ENCODE measurements at places on chromosomes 13 and 19. TPM values are rescaled to one million over a fixed set of nuclear protein-coding genes. Genes with fewer than 3 reads are reported as not detected.

Gene SERP2
- total RNA-seq: 13.9 TPM

Gene TMPRSS9
- total RNA-seq: not detected

Gene CGB8
- total RNA-seq: not detected

Gene ZNF724
- 1.1 TPM for total RNA-seq

Gene MEDAG
- total RNA-seq: 14.2 TPM

Gene AZU1
- not detected for total RNA-seq

Gene GPR4
- 10.8 TPM for total RNA-seq

Gene HRC
- 677 TPM for total RNA-seq

Gene ZNF681
- 0.32 TPM for total RNA-seq

Gene NPAS1
- 0.72 TPM for total RNA-seq

DNA sequence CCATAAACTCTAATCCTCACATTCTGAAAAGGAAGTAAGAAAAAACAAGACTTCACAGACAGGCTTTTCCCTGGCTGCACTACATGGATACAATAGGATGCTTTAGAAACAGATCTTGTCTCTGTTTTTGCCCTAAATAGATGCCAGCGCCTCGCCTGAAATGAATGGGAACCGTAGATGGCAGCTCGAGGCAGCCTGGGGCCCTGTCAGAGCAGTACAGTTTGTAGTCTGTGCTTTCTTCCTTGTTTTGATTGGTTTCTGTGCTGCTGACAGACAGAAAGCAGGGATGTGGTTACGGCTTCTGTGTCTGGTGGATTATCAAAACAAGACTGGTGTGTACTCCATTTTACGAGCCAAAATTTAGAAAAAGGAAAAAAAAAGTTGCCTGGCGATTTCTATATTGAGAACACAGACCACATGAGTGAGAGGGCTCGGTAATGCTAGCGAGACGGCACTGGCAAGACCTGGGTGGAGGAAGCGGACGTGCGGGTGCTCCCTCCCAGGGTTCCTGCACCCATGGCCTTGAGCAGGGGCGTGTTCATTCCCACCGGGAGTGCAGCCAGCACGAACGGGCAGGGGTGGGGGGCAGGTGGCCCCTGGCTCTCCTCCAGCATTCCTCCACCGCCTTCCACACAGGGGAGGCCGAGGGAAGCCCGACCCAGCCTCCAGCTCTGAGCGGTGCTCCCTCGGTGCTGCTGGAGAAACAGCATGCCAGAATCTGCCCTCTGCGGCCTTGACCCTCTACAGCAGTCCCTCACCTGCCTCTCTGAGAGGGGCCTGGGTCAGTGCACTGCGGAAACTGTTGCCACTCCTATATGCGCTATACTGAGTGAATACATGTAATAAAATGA is 37.6 kb upstream of the C1QTNF9 start:
- peak overlapping the region; percentile 14 for H3K4me3 ChIP-seq
- H3K4me1 ChIP-seq: peaks cover 19% of the 10 kb centered on the region
- no peaks in the 10 kb centered on the region for H3K27me3 ChIP-seq
- peak; percentile 88 for DNase-seq
- peak overlapping the region; percentile 73 for H3K27ac ChIP-seq
- no peaks in the 10 kb centered on the region for H3K36me3 ChIP-seq

GRCh38 chr13:77810430-77810829 is 108.2 kb downstream of the EDNRB start:
- no peak overlapping the region for H3K4me3 ChIP-seq
- no peaks in the 10 kb centered on the region for H3K4me1 ChIP-seq
- DNase-seq: no peak
- H3K27ac ChIP-seq: no peak overlapping the region

GRCh38 chr13:106143392-106143791 is 392.1 kb downstream of the EFNB2 start:
- no peak for DNase-seq
- no peaks in the 10 kb centered on the region for H3K36me3 ChIP-seq
- no peak overlapping the region for H3K4me3 ChIP-seq
- no peaks in the 10 kb centered on the region for H3K4me1 ChIP-seq
- H3K27me3 ChIP-seq: no peaks in the 10 kb centered on the region

DNA sequence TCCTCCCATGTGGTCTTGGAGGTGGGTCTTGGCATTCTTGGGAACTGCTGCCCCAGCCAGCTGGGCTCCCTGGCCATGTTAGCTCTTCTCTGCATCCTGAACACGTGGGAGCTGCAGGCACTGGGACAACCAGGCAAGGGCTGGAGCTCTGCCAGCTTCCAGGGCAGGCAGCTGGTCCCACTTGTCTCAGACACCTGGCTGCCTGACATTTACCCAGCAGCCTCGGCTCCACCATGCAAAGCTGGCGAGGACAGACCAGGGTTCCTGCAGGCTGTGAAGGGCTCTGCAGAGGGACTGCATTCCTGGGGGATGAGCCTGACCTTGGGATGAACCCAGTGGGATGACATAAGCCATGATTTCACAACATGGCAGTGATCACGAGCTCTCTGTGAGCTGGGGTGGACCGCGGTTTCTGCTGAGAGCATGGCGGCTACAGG is 99.0 kb upstream of the TSHZ3 start:
- no peaks in the 10 kb centered on the region for H3K36me3 ChIP-seq
- H3K4me1 ChIP-seq: peaks cover 4% of the 10 kb centered on the region
- no peak overlapping the region for H3K4me3 ChIP-seq
- H3K27ac ChIP-seq: peak overlapping the region; percentile 51
- H3K27me3 ChIP-seq: peaks cover 9% of the 10 kb centered on the region

- no peaks in the 10 kb centered on the region for H3K27me3 ChIP-seq
- H3K27ac ChIP-seq: no peak overlapping the region
- DNase-seq: peak; percentile 61
- no peak overlapping the region for H3K4me3 ChIP-seq
Observed at GRCh38 chr19:52237771-52238400, 31.5 kb upstream of the ZNF766 start.

- no peaks in the 10 kb centered on the region for H3K4me1 ChIP-seq
- H3K4me3 ChIP-seq: no peak overlapping the region
- no peaks in the 10 kb centered on the region for H3K36me3 ChIP-seq
- no peak overlapping the region for H3K27ac ChIP-seq
- DNase-seq: no peak
Observed at GRCh38 chr13:99041788-99042187, 63.9 kb upstream of the DOCK9 start.

GRCh38 chr19:42066075-42066754 is 3.8 kb downstream of the GRIK5 start:
- no peaks in the 10 kb centered on the region for H3K36me3 ChIP-seq
- H3K27ac ChIP-seq: no peak overlapping the region
- DNase-seq: no peak
- peaks cover 12% of the 10 kb centered on the region for H3K4me1 ChIP-seq

DNA sequence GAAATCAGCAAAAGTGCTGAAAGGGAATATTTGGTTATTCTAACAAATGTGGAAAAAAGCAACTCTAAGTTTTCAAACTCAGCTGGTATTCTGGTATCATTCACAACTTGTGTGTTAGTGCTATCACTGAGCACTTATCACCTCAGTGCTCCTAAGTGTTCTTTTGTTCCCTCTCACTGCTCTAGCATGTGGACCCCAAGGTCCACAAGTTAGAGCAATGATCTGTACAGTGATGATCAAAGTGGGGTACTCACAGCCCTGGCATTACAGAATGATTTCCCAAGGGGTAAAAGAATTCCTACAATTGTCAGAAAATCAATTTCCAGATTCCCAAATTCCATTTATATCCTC is 575.0 kb downstream of the DIAPH3 start:
- no peak for DNase-seq
- no peak overlapping the region for H3K4me3 ChIP-seq
- no peaks in the 10 kb centered on the region for H3K4me1 ChIP-seq
- H3K27ac ChIP-seq: no peak overlapping the region

- H3K4me1 ChIP-seq: no peaks in the 10 kb centered on the region
- no peak for DNase-seq
- no peaks in the 10 kb centered on the region for H3K36me3 ChIP-seq
- no peaks in the 10 kb centered on the region for H3K27me3 ChIP-seq
- H3K4me3 ChIP-seq: no peak overlapping the region
Observed at GRCh38 chr13:93364166-93364565, 137.6 kb downstream of the GPC6 start.

DNA sequence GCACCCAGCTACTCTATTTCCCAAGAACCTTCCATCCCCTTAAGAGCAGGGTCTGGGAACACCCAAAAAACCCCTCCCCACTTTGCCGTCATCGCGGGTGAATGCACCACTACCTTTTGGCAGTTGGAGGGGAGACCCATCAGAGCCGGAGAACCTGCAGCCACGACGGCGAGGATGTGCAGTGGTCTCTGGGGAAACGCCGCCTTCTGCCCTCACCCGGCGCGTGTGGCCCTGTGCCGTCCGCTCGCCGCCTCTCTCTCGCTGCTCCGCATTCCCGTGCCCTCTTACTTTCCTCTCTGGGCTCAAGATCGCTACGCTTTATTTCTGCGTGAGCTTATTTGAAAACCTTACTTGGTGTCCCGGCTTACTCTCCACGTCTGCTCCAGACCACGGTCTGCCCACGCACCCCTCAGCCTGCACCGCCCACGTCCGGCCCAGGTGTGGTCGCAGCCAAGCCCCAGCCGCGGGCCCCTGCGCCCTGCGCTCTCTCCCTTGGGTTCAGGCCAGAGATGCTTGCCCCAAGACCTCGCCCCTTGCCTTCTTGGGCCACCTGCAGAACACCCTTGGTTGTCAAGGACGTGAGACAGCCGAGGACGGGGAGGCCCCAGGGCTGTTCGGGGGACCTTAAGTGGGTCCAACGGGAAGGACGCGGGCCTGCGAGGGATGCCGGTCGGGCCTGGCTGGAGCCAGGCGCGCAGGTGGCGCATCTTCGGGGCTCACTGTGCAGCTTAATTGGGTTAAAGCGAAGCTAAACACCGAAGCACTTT is 2.0 kb upstream of the MAB21L1 start:
- DNase-seq: no peak
- no peak overlapping the region for H3K27ac ChIP-seq
- no peaks in the 10 kb centered on the region for H3K36me3 ChIP-seq
- no peaks in the 10 kb centered on the region for H3K27me3 ChIP-seq
- no peaks in the 10 kb centered on the region for H3K4me1 ChIP-seq

GRCh38 chr13:99265821-99266426 is 7.7 kb upstream of the GPR18 start:
- no peaks in the 10 kb centered on the region for H3K36me3 ChIP-seq
- DNase-seq: no peak
- H3K27ac ChIP-seq: no peak overlapping the region
- no peaks in the 10 kb centered on the region for H3K4me1 ChIP-seq

DNA sequence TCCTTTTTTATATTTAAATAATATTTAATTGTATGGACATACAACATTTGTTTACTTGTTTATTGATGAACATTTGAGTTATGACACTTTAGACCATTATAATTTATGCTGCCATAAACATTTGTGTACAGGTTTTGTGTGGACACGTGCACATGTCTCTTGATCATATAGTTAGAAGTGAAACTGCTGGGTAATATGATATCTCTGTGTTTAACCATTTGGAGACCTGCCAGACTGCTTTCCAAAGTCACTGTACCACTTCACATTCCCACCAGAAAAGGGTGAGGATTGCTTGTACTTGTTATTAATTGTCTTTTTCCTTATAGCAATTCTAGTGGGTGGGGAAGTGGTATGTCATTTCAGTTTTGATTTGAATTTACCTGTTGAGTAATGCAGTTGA is 145.6 kb upstream of the KLHL1 start:
- H3K36me3 ChIP-seq: no peaks in the 10 kb centered on the region
- no peak for DNase-seq
- no peaks in the 10 kb centered on the region for H3K4me1 ChIP-seq
- H3K27me3 ChIP-seq: no peaks in the 10 kb centered on the region
- H3K4me3 ChIP-seq: no peak overlapping the region

DNA sequence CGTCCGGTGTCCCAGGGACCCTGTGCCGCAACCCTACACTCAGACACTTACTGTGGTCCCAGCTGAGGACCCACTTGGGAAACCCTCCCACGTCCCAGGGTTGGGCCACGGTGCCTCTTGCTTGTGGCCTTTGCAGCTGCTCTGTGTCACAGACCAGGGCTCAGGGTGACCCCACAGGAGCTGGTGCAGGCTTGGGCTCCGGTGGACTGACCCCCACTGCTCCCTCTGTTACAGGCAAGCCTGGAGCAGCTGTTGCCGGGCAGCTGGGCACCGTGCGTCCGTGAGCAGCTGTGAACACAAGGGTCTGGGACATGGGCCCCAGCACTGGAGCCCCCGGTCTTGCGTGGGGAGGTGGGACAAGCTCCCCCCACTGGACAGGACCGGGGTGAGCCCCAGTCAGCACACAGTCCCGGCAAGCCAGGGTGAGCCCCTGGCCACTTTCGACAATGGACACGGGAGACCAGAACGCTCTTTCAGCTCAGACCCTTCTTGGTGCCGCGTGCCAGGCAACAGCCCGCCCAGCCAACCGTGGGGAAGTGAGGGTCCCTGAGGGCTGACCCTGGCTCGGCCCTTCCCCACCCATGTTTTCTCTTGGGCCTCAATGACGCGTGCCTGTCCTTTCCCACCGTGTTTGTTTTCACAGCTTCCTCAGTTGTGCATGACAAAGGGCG is 65.7 kb upstream of the C13orf46 start:
- H3K27ac ChIP-seq: no peak overlapping the region
- H3K4me1 ChIP-seq: peaks cover 15% of the 10 kb centered on the region
- H3K27me3 ChIP-seq: no peaks in the 10 kb centered on the region
- H3K36me3 ChIP-seq: no peaks in the 10 kb centered on the region
- H3K4me3 ChIP-seq: no peak overlapping the region

DNA sequence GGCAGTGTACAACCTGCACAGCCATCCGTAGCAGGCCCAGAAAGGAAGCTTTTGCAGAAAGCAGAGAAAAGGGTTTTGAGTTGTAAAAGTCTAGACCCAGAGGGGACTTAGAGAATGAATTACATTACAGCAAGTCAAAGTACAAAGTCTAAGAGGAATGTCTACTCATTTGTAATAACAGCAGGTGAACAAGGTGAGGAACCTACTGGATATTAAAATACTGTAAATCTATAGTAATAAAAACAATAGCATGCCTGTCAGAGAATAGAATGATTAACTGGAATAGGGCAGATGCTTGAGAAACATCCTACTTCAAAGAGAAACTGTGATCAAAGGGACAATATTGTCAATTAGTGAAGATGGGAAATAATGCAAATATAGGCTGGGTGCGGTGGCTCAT is 18.3 kb upstream of the ZNF414 start:
- no peaks in the 10 kb centered on the region for H3K36me3 ChIP-seq
- H3K4me3 ChIP-seq: no peak overlapping the region
- H3K27ac ChIP-seq: no peak overlapping the region
- H3K4me1 ChIP-seq: no peaks in the 10 kb centered on the region
- no peaks in the 10 kb centered on the region for H3K27me3 ChIP-seq
- DNase-seq: no peak

DNA sequence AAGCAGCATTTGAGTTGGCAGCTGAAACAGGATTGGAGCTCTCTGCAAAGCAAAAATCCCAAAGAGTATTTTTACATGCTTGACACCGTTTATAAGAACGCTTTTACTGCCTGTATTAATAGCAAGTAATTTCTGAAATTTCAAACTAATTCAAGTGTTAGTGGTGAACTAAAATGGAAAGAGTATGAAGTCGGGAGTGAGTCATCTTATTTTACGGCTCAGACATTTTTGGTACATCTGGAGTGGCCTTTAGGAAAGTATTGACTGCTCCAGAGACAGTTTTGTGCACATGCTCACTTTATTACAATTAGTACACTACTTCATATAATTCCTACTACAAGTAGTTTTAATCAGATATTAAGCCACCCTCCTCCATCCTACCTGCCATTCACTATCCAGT is 167.4 kb downstream of the SLITRK6 start:
- no peaks in the 10 kb centered on the region for H3K27me3 ChIP-seq
- H3K4me1 ChIP-seq: no peaks in the 10 kb centered on the region
- no peaks in the 10 kb centered on the region for H3K36me3 ChIP-seq
- no peak overlapping the region for H3K27ac ChIP-seq
- H3K4me3 ChIP-seq: no peak overlapping the region
- DNase-seq: no peak

GRCh38 chr13:103199380-103200088 is 133.3 kb upstream of the SLC10A2 start:
- H3K36me3 ChIP-seq: no peaks in the 10 kb centered on the region
- no peaks in the 10 kb centered on the region for H3K27me3 ChIP-seq
- H3K4me3 ChIP-seq: no peak overlapping the region
- no peak for DNase-seq
